T-helper 2 cell (primary cell): ENCODE measurements at places on chromosomes 16 and 17.

GRCh38 chr16:83554096-83554495 lies 253.7 kb upstream of the HSBP1 start:
- no peak for DNase-seq

DNA sequence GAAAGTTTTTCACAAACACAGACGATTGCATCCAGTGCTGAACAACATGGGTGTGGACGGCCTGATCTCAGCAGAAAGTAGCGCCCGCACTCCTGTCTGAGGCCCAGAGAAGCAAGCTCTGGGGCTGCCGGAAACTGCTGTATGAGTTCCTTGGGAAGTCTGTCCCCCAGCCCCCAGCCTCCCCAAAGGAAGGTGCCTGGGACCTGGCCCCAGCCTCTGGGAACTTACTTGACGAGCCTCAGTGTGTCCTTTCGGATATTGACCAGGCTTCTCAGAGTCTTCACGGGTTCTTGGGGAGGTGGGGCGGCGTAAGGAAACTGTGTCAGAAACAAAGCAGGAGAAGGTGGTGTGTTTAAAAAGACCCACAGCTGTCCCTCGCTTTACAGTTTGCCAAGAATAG lies 32.4 kb upstream of the FOXJ1 start:
- DNase-seq: no peak

- no peak for DNase-seq
Measured at GRCh38 chr17:72822358-72823023, 270.0 kb downstream of the SLC39A11 start.

- DNase-seq: no peak
Measured at GRCh38 chr17:55690105-55690508, 32.6 kb downstream of the TMEM100 start.

GRCh38 chr16:74372369-74372768 lies 3.7 kb upstream of the NPIPB15 start:
- DNase-seq: no peak

- peak; percentile 58 for DNase-seq
Measured at GRCh38 chr17:51119415-51120356, 982 bp downstream of the SPAG9 start.

- no peak for DNase-seq
Measured at GRCh38 chr16:50631985-50632576, 49.0 kb downstream of the SNX20 start.

DNA sequence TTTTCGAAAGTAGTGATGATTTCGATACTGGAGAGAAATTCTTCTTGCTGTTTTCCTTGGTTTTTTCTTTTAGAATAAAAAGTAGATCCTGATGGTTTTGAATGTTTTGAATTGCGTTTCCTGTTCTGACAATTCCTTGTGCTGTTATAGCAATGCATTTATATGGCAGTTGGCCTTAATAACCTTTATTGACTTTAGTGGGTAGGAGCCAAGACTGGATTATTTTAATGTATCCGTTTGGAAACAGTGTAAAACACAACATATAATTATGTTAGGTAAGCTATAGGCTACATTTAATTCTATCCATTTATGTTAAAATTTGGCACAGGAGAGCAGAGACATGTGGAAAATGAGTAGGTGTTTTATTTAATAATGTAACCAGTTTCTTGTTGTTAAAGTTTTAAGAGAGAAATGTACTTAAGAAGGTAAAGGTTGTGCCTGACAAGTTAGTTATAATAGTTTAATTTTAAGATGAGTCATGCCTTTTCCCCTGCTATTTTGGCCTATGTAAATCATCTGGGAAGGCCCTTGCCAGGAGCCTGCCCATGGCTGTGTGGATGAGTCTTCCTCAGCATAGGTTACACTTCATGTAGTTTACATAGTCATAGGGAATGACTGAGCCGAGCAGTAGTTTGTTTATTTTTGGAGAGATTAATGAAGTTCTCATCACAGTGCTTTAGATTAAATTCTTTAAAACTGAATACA lies 189.9 kb downstream of the FTO start:
- no peak for DNase-seq

DNA sequence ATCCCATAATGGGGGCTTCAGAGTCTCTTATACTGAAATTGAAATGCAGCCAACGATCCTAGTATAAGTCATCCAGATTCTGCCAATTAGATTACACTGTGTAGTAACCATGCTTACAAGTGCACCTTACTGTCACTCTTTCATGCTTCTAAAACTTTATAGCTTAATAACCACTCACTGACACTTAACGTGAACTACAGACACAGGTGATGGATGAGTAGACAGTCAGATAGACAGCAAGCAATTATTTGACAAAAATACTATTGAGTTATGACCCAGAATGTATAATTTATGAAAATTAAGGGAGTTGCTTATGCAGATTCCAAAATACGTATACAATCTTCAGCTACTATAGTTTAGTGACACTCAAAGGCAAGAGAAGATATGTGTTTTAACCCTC lies 6.3 kb downstream of the CDH8 start:
- no peak for DNase-seq

DNA sequence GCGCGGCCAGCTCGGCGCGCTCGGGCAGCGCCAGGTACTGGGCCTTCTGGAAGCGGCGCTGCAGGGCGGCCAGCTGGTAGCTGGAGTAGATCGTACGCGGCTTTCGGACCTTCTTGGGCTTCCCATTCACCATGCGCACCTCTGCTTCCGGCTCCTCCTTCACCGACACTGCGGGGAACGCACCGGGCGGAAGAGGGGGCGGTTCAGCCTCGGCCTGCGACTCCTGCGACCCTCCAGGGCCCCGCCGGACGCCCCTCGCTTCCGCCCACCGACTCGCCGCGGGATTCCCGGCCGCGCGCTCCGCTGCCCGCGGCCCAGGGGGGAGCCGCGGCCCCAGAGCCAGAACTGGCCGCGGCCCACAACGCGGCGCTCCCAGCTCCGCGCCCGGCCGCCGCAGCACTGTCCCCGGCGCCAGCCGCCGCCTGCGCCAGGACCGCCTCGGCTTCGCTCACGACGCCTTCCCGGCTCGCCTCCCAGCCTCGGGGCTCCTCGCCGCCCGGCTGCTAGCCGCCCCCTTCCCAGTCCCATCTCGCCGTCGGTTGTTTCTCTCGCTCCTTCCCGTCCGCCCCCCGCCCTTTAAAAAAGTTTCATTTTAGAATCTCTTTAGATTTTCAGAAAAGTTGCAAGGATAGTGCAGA lies 1.5 kb downstream of the DLX3 start:
- no peak for DNase-seq

DNA sequence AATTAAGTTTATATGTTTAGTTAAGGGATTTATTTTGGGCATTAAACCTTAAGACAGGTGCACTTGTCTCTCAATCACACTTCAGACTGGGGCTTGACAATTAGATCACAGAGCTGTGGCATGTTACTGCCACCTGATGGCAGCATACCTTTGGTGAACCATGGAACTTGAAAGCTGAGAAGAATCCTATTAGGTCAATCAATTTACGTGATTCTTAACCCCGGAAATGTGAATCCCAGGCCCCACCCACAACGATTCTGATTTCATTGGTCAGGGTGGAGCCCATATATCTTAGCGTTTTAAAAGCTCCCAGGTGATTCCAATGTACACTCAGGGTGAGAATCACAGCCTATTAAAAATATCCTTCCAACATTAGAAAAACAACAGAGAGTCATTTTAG lies 91.0 kb downstream of the GSG1L start:
- peak; percentile 13 for DNase-seq

- no peak for DNase-seq
Measured at GRCh38 chr17:14474591-14474990, 173.7 kb downstream of the HS3ST3B1 start.

GRCh38 chr17:6046431-6046830 lies 23.7 kb upstream of the WSCD1 start:
- DNase-seq: no peak

GRCh38 chr16:86270696-86271095 lies 239.6 kb upstream of the FOXF1 start:
- DNase-seq: no peak

DNA sequence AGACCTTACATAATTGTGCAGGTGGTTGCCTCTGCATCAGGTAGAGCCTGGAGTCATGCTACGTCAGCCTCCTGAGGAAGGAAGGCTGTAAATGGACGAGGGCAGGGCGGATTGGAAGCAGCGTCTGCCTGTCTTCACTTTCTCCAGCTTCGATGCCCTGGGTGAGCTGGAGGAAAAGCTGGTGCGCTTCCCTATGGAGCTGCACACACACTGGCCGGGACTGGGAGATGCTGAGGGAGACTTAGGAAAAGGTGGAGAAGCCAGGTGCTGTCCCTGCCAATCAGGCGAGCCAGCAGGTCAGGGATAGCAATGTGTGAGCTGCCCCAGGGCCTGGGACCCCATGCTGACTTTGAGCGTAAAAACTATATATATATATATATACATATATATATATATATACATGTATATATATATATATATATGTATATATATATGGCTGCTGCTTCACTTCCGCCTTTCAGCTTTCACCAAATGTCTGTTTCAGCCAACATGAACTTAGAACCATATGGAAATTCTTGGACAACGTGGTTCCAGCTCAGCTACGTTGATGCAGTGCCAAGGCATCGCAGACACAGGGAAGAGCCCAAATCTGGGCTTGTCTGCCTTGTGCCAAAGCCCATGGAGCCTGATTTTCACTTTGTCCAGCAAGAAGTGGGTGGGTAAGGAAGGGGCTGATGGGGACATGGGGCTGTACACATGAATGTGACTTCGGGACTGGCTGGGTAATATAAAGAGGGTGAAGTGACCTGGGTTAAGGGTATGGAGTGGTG lies 71.5 kb upstream of the NKD1 start:
- DNase-seq: no peak

GRCh38 chr16:53822936-53823529 lies 119.1 kb downstream of the FTO start:
- DNase-seq: no peak

GRCh38 chr17:2157675-2158395 lies 102.9 kb downstream of the HIC1 start:
- no peak for DNase-seq

DNA sequence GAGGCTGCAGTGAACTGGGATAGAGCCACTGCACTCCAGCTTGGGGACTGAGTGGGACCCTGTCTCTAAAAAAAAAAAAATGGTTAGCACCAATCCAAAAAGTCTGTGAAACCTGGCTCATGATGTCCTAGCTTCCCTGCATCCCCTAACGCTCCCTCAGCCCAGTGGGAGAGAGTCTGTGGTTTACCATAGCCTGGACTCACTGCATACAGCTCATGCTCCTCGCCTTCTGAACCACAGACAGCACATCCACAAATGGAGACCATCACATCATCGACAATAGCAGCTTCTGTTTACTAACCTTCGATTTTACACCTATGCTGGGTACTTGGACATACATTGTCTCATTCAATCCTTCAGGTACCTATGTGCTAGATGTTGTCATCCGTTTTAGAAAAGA lies 43.6 kb downstream of the NLRC5 start:
- no peak for DNase-seq

- DNase-seq: no peak
Measured at GRCh38 chr16:57152096-57153093, 33.4 kb downstream of the PSME3IP1 start.

DNA sequence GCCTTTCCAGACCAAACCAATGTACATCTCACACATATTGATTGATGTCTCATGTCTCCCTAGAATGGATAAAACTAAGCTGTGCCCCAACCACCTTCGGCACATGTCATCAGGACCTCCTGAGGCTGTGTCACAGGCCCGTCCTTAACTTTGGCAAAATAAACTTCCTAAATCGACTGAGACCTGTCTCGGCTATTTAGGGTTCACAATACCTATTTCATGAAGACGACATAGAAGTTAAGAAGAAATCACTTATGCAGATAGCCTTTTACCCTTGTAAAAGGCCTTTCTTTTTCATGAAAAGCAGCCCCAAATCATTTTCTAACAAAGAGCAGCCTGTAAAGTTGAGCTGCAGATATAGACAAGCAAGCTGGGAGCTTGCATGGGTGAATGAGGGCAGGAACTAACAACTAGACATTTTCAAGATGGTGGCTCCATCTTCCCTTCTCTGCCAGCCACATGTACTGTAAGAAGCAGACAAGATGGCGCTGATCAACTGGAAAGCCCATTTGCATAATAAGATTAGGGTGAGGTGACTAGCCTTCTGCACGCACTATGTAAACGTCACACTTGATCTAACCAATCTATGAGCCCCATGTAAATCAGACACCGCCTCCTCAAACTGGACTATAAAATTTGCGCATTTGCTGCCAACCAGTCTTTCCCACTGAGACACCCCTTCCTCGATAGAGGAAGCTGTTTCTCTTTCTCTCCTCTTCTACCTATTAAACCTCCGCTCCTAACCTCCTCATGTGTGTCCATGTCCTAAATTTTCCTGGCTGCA lies 4.7 kb upstream of the KDM8 start:
- DNase-seq: no peak

DNA sequence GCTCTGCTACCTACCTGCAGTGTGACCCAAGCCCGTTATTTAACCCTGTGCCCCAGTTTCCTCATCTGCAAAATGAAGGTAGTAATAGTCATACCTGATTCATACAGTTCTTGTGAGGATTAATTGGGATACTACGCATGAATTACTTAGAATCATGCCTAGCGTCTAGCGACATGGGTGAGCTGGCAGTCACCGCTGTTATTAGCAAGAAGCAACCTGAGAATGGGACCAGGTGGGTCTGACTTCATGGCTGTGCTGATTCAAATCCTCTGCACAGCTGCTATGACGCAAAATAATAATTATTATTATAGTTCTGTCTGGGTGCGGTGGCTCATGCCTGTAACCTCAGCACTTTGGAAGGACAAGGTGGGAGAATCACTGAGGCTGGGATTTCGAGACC lies 7.9 kb downstream of the SOCS1 start:
- no peak for DNase-seq

DNA sequence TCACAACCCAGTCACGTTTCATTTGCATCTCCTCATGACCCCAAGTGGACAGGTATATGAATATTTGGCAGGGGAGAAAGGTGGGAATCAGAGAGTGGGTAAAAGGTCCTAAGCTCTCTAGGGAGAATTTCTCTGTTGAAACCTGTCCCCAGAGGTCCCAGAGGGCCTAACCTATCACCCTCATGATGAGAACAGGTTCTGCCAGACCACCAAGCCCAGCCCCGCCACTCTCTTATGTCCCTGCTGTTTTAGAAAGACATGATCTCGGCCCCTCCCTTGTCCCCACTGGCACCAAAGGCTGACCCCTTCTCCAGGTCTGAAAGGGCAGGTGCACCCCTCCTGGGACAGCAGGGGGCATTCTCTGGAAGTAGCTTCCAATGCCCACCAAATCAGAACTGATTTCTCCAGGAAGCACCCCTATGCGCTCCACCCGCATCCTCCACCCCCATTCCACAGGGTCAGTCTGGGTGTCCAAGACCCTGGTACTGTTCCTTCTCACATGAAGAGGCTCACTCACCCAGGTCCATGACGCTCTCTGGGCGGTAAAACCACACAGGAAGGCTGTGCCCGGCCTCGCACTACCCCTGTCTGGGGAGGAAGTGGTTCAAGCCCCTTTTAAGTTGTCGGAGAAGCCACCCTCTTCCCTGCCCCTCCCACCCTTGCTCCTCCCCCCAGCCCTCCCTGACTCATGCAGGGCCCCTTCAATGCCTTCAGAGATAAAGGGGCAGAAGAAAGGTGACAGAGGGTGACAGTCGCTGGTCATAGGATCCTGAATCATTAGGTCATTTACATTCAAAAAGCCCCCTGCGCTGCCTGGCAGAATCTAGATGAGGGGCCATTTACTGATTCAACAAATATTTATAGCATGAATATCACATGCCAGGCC lies at the start of gene CCR7:
CCR7 (minus strand) TSS at position 590 of the 886 bp plus-strand sequence; CDS start at position 527, 63 bp downstream.
- DNase-seq: peak; percentile 64

- no peak for DNase-seq
Measured at GRCh38 chr17:78343187-78343542, 16.7 kb downstream of the SOCS3 start.

- no peak for DNase-seq
Measured at GRCh38 chr16:69620573-69620972, 54.8 kb downstream of the NFAT5 start.

- no peak for DNase-seq
Measured at GRCh38 chr16:30867747-30868146, 26.1 kb downstream of the BCL7C start.
